ENCODE measurements at places on chromosomes 5 and 9.

DNA sequence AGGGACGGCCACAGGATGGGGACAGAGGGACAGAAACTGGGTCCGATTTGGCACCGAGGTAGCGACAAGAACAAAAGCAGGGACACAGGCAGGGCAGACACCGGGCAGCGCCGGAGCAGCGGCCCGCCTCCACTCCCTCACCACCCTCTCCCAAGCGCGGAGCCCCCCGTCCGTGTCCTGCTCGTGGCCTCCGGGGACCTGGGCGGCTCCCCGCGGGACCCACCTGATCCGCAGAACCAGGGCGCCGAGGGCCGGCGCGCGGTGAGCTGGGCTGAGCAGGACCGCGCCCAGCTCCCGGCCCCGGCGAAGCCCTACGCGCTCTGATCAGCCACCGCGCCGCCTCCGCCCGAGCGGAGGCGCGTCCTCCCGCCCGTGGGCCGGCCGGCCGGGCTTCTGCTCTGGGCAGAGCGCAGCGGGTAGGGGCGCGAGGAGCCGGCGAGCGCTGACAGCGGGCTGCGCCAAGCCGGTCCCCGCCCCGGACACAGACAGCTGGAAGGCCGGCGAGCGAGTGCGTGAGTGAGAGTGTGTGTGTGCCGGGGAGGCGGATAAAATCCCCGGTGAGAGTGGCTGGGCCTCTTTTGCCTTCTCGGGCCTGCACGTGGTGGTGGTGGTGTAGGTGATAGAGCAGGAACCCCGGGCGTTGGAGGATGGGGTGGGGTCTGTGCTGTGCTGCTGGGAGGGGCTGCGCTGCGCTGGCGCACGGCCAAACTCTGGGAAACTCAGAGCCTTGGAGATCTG is at the start of gene GGTA1:
Gene GGTA1 (minus strand): TSS at position 418 of the 738 bp plus-strand sequence. CDS start 31,922 bp downstream, outside the sequence.
- DNase-seq: no peak

GRCh38 chr9:133524679-133525228 is at the start of gene MYMK:
Gene MYMK (minus strand): TSS chr9:133524959. CDS start chr9:133524844, 115 bp downstream.
- no peak for DNase-seq

DNA sequence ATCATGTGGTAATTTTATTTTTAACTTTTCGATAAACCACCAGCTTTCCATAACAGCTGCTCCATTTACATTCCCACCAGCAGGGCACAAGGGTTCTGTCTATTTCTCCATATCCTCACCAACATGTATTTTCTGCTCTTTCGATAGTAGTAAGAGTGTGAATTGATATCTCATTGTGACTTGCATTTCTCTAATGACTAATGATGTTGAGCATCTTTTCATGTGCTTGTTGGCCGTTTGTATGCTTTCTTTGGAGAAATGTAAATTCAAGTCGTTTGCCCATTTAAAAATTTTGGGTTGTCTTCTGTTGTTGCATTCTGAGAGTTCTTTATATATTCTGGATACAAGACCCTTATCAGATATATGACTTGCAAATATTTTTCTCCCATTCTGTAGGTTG is 45.9 kb downstream of the PSD2 start:
- no peak for DNase-seq

- no peak for DNase-seq
These were observed 1.9 kb downstream of the TEX53 start for GRCh38 chr9:114655689-114656088.

DNA sequence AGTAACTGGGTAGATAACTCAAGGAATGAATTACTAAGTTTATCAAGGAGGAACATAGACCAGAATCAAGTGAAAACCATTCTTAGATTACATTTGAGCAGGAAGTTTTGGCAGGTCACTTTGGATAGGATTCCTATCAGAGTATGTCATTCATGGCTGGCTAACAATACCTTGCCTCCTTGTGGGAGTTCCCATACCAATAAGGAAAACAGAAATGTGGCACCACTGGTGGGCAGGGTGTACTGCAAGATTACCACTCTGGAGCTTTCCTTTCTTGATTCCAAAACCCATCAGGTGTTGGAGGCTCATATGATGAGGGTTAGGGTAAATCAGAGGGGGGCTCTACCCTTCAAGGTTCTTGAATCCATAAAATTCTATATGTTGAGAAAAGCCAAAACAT is 18.6 kb upstream of the SPATA31D1 start:
- no peak for DNase-seq

DNA sequence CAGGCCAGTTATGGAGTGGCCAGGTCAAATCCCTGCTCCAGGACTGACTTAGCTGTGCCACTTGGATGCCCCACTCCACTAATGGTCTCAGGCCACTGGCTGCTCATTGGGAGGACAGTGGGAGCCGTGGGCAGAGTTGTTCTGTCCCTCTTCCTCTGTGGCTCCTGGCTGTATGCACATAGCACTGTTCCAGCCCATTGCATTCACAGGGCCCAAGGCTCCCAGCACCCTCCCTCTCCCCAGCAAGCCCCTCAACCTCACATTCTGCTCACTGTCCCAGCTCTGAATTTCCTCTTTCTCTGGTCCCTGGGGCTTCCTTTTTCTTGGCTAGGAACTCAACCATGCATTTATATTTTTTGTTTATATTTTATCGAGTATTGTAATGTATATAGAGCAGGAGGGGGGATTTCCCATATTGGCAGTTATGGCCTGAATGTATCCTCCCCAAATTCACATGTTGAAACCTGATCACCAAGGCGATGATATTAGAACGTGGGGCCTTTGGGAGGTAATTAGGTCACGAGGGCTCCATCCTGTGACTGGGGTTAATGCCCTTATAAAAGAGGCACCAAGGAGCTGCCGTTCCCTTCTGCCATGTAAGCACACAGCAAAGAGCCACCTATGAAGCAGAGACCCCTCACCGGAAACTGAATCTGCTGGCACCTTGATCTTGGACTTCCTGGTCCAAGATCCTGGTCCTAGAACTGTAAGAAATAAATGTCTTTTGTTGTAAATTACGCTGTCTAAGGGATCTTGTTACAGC is 17.0 kb upstream of the MVB12B start:
- DNase-seq: no peak

GRCh38 chr5:68499987-68500386 is 284.4 kb downstream of the PIK3R1 start:
- no peak for DNase-seq

- no peak for DNase-seq
These were observed 10.7 kb downstream of the TNFAIP8 start for GRCh38 chr5:119366540-119366881.

Data from stimulated activated CD8-positive, alpha-beta memory T cell treated with anti-CD3 and anti-CD28 coated beads, Interleukin-15, amount 100 ng/mL, for 1 hour (primary cell).